OCI-LY7 (cell line): ENCODE measurements at places on chromosomes 1 and 21.
A peak's percentile ranks its signal among the peaks of the same experiment; 100 is the strongest.

DNA sequence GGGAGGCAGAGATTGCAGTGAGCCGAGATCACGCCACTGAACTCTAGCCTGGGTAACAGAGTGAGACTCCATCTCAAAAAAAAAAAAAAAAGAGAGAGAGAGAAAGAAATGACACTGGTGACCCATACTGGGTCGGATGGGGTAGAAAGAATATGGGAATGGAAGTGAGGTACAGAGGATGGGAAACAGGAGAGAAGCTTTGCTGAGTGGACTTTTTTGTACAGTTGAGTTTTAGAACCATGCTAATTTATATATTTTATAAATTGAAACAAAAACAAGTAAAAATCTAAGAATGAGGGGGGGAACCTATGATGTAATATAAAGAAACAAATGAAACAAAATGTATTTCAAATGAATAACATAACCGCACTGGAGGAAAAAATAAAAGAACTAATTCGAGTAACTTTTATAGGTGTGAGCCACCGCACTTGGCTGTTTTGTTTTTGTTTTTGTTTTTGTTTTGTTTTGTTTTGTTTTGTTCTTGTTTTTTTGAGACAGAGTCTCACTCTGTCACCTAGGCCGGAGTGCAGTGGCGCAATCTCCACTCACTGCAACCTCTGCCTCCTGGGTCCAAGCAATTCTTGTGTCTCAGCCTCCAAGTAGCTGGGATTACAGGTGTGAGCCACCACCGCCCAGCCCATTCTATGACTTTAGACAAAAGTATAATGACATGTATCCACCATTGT lies 18.3 kb upstream of the KLF17 start:
- DNase-seq = no peak

DNA sequence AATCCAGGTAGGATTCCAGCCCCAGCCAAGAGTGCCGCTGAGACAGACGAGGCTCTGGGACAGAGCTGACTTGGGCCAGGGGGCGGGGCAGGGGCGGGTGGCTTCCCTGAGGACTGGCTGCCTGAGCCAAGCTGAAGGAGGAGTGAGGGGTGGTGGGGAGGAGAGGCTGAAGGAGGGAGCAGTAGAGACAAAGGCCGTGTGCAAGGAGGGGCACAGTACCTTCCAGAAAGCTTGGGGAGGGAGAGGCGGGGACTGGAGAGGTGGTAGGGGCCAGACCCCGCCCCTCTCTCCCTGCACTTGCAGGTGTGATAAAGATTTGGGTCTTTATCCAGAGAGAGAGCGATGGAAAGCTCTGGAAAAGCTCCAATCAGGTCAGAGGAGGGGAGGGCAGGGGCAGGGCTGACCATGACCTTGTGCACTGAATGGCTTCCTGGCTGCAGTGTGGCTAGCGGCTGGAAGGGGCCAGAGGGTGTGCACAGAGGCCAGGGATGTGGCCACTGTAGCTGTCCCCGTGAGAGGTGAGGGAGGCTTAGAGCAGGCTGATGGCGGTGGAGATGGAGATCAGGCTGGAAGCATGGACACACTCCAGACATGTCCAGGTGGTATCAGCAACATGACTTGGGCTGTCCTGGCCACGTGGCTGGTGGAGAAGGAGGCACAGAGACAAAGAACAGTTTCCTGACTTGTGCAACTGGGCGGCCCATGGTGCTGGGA lies 6.7 kb upstream of the EPHA8 start:
- no peak for DNase-seq

DNA sequence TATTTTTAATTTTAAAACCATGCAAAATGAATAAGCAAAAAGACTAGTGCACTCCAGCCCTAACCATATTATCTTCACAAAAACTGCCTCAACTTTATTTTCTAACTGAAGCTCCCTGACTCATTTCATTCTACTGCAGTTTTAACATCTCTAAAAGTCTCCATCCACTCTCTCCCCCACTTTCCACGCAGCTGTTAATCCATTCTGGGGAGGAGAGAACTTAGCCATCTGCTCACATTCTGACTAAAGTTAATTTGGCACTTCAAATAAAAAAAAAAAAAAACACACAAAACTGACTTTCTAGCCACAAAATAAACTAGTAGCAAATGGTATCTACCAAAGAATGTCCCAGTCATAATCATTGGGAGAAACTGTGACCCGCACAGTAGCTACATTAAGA lies 5.4 kb upstream of the MYBPHL start:
- no peak for DNase-seq

GRCh38 chr1:164716992-164717703 lies 158.2 kb downstream of the PBX1 start:
- DNase-seq = peak; percentile 8

DNA sequence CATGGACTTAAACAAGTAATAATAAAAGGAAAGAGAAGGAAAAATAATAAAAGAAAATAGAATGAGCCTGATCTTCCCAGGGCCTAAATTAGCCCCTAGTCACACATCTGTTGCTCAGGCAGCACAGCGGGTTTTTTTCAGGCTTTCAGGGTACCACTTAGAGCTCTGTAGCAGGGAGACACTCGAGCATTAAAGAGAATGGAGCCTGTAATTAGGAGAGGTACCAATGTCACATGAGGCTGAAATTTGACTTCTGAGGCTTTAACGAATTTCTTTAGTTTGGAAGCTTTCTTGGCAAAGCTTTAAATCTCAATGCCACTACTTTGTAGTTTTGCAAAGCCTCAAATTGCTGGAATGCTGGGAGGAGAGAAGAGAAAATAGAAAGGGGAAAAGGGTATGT lies 116.3 kb downstream of the AK5 start:
- DNase-seq = no peak

DNA sequence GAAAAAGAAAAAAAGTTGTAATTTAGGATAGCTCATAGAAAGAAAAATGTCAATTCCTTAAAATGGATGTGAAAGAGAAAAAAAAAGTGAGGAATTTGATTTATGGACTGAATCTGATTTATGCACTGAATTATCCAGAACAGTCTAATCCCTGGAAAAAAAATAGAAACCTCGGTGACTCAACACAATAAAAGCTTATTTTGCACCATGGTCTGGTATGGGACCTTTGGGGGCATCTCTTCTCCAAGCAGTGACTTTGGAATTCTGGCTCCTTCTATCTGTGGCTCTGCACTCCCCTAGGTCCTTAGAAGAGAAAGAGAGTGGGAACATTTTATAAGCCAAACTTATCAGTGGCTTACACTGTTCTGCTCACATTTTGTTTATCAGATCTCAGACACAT lies 471.7 kb upstream of the B3GALT2 start:
- DNase-seq = no peak

DNA sequence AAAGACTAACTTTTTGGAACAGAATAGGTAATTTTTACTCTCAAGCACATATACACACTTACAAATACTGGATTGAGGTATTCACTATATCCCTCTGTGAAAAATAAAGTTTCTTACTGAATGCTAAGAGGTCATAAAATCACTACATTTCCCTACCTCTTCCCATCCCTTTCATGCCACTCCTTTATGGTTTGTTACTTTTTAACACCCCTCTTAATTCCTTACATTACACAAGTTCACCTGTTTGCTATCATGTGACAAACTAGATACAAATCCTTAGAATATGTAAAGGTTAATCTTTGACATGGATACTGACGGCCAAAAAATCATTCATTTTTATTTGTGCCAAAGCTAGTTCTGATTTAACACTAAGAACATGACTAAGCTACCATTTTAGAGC lies 6.8 kb upstream of the DCAF6 start:
- DNase-seq = no peak

GRCh38 chr1:19454265-19455146 lies 30.8 kb downstream of the CAPZB start:
- DNase-seq = no peak

GRCh38 chr1:218350035-218350525 lies 4.9 kb downstream of the TGFB2 start:
- no peak for DNase-seq

DNA sequence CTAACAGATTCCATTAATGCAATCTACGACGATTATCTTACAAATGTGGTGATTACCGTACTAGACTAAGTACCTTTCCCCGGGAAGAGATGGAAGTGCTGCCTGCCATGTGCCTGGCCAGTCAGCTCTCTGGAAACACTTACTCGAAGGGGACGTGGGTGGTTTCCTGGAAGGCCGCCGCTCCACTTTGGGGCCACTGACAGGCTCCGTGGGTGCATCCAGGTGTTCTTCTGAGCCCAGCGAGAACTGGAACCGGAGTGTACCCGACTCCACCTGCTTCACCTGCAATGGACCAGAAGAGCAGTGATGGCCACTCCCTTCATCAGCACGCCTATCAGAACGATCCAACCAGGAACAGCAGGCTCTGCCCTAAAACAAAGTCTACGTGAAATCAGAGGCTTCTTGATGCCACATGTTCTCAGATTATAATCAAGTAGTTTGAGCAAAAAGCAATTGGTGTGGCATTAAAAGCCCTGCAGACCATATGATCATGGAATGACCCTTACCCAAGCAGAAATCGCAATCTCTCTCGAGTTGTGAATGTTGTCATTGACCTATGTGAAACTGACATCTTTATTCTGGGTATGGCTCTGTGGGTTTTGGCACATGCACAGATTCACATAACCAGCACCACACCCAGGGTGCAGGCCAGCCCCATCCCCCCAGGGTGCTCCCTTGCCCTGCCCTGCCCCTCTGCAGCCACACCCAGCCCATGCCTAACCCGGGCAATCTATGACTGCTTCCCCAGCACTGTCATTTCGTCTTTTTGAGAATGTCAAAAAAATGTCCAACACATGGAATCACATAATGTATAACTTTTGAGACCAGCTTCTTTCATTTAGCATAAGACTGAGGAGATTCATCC lies 64.5 kb downstream of the NPHP4 start:
- DNase-seq = no peak

DNA sequence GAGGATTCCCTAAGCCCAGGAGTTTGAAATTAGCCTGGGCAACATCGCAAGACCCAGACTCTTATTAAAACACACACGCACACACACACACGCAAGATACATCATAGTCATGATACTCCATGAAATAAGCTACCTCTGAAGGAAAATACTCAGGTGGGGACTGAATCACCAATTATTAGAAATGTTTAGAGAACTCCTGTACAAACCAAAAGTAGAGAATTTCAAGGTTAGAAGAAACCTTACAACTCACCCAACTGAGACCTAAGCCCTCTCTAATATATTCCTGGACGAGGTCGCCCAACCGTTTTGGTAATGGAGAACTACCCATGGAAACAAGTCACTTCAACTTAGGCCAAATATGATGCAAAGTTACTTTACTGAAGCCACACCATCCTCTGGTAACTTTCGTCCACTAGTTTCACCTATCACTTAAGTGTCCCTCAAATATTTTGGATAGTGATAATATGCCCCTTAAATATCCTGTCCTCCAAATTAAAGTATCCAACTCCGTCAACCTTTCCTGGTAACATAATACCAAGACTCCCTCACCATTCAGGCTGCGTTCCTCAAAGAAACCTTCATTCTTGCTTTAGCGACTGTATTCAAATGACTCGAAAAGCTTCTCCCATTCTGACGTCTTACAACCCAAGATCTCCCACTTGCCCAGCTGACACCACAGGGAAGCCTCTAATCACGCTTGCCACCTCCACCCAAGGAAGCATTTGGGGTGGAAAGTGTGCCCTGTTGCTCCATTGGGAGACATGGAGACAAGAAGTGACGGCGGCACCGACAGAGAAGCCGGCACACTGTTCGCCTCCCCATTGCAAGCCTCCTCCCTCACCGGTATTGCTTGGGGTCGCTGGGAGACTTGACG lies 856 bp downstream of the NRDC start:
- DNase-seq = peak; percentile 7

- no peak for DNase-seq
Observed at GRCh38 chr21:33105088-33105487, 35.1 kb downstream of the OLIG1 start.

- DNase-seq = no peak
Observed at GRCh38 chr1:17304151-17304825, 3.7 kb upstream of the PADI4 start.

DNA sequence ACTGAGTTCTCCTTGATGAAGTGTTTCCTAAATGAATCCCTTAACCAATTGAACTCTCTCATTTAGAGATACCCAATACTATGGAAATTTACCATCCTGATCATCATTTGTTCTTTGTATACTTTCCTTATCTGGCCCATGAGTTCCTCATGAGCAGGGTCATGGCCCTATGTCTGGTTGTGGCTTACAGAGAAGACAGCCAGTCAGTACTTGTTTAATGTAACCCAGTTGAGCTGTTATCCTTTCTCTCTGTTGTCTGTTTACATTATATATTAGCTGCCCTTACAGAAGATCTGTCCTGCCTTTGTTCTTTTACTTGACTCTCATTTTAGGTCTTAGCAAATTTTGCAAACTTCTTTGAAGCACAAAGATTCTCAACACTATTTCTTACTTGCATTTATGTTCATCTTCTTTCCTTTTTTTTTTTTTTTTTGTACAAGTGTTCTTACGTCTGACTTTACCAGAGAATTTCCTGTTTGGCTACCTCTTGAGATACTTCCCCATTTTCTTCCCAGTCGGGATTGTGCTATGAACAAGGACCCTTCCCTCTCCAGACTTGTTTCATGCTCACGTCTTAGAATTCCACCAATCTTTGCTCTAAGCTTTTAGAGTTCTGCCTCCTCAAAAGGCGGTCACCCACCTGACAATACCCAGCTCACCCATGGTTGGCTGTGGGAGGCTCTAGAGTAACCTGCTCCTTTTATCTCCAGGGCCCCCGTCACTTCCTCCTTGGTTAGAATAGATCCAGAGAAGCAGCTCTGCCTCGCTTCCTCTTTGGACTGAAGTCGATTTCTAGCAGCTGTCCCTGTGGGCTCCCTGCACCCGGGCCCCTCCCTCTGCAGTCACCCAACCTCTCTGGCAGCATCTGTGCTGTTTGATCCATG lies 53.6 kb upstream of the RUNX1 start:
- peak; percentile 80 for DNase-seq

GRCh38 chr1:231757101-231757404 lies 130.5 kb downstream of the DISC1 start:
- no peak for DNase-seq

DNA sequence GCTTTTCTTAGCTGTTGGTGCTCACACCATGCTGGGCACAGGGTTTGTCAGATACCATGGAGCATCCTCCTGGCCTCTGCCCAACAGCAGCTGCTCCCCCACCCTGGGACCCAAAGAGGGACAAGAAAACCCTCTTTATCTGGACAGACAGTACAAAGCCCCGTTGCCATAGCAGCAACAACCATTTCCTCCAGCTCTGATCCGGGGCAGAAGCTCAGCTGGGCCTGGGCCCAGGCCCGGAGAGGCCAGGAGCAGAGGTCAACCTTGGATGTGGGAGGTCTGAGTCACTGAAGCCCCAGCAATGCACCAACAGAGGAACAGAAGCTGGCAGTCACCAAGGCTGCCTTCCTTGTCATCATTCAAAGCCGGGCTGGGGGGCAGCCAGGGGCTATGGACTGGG lies 228.4 kb upstream of the POU3F1 start:
- no peak for DNase-seq

DNA sequence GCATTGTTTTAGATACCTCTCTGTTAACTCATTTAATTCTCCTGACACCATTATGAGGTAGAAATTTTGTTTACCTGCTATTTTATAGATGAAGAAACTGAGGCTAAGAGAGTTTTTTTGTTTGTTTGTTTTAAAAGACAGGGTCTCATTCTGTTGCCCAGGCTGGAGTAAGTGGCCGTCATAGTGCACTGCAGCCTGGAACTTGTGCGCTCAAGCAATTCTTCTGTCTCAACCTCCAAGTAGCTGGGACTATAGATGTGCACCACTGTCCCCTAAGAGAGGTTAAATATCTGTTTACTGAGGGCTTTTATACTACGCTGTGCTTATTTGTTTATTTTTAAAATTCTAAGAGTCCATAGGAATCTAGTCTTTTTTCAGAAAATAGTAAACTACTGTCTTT lies 43.7 kb upstream of the CACYBP start:
- peak; percentile 21 for DNase-seq
